Astrocyte of the cerebellum (primary cell): ENCODE measurements at places on chromosomes 3 and 15.

- no peak for DNase-seq
Observed at GRCh38 chr3:141330718-141331376, 37.5 kb upstream of the ZBTB38 start.

DNA sequence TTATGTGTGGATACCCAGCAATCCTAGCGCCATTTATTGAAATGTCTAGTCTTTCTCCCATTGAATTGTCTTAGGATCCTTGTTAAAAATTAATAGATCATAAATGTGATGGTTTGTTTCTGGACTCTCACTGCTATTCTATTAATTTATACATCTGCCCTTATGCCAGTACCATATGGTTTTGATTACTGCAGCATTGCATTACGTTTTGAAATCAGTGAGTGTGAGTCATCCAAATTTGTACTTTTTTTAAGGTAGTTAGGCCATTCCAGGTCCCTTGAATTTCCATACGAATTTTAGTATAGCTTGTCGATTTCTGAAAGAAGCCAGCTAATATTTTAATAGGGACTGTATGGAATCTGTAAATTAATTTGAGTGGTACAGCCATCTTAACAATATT lies 648.6 kb upstream of the ZNF385D start:
- DNase-seq: no peak

GRCh38 chr15:47184908-47185801 lies 532.1 kb upstream of the SEMA6D start:
- no peak for DNase-seq

- DNase-seq: no peak
Observed at GRCh38 chr3:56773986-56774385, 27.8 kb downstream of the ARHGEF3 start.

- DNase-seq: no peak
Observed at GRCh38 chr3:14680716-14681115, 5.8 kb downstream of the C3orf20 start.

DNA sequence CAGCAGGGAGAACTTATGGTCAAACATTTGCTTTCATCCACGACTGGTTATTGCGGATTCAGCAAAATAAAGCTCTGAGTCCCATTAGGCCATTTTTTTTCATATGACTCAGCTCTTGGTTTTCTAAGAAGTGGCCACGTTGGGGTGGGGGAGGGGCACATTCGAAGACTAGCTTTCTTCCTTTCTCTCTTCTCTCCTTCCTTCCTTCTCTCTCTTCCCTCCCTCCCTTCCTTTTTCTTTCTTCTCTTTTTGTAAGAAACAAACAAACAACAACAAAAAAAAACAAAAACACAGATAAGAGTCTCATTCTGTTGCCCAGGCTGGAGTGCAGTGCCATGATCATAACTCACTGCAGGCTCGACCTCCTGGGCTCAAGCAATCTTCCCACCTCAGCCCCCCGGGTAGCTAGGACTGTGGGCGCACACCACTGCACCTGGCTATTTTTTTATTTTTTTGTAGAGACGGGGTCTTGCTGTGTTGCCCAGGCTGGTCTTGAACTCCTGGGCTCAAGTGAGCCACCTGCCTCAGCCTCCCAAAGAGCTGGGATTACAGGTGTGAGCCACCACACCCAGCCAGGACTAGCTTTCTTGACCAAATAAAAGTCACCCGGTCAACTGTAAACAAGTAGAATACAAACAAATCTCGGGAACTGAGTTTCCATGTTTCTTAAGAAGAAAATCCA lies 41.6 kb downstream of the ABCC5 start:
- peak; percentile 16 for DNase-seq

DNA sequence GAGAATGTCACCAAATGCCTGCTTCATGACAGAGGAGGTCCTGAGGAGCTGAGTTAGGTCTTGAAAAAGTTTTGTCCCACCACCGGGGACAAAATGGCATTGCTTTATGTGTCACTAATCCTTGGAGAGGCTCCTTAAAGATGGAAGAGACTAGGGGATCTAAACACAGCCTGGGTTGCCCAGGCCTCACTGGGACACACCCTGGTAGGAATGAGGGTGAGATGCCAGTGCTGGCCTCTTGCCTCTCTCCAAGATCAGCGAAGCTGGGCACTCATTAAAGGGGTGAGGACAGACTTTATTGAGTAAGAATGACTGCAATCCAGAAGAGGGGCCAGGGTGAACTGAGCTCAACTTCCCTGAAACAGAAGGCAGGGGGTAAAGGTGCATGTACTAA lies 58.5 kb upstream of the KLF13 start:
- DNase-seq: no peak

- DNase-seq: no peak
Observed at GRCh38 chr3:169493521-169494141, 169.9 kb downstream of the MECOM start.

GRCh38 chr3:52388933-52389332 lies 56.0 kb downstream of the SEMA3G start:
- DNase-seq: no peak

- no peak for DNase-seq
Observed at GRCh38 chr15:92647467-92648163, 8.0 kb downstream of the FAM174B start.

DNA sequence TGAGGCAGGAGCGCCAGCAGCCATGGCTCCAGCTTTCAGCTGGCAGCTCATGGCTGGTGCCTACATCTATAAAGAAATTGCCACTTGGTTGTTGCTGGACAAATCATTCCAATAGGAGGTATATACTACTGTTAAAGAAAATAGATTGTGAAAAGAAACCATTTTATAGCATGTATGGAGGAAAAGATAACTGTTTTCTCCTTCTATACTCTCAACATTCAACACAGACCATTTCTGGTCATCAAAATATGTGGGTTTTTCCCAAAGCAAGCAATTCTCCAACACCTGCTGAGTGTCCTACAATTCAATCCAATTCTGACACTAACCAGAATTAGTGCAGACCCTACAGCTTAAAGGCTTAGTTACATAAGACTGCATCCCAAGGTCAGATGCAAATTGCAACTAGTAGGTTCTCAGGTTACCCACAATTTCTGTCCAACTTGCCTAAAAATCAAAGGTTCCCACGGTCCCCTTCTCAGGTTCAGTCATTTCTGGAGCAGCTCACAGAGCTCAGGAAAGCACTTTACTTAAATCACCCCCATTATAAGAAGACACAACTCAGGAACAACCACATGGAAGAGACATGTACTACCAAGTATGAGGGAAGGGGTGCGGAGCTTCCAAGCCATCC lies 42.4 kb upstream of the STRIT1 start:
- no peak for DNase-seq

- no peak for DNase-seq
Observed at GRCh38 chr3:136251511-136251910, 1.4 kb downstream of the PCCB start.

GRCh38 chr15:78320183-78320582 lies 20.0 kb upstream of the CRABP1 start:
- DNase-seq: no peak

DNA sequence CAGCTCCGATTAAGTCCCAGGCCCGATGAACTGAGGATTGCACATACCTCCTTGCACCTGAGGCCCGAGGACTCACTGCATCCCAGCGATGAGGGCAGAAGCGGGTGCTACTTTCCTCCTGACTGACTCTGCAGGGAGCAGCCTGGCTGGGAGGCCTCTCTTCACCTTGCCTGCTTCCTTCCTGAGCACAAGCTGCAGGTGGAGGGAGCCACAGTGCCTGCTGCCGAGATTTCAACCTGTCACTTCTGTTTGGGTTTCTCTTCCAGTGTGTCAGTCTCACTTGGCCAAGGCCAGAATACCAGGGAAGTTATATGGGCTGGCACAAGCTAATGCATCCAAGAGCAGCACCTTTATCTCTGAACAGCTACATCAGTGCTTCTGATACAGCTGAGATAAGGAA lies 185.4 kb downstream of the NTRK3 start:
- no peak for DNase-seq

DNA sequence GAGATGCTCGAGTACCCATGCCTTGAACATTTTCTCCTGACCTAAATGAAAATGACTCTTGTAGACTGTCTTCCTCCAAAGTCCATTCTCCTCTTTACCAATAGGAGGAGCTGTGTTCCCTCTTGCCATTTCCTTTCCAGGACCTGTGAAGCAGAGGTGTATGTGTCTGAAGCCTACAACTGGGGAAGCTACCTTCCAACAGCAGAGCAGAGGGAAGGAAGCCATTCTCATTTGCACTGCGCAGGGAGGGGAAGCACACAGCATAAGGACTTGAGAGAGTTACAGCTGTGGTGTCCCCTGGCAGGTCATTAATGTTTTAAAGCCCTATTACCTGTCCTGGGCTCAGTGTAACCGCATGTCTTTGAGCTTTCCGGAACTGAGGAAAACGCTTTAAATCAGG lies 38.7 kb downstream of the HSPBAP1 start:
- peak; percentile 23 for DNase-seq

- no peak for DNase-seq
Observed at GRCh38 chr3:16104156-16104555, 70.3 kb upstream of the GALNT15 start.

GRCh38 chr3:167507954-167508353 lies 34.1 kb upstream of the SERPINI2 start:
- DNase-seq: no peak

DNA sequence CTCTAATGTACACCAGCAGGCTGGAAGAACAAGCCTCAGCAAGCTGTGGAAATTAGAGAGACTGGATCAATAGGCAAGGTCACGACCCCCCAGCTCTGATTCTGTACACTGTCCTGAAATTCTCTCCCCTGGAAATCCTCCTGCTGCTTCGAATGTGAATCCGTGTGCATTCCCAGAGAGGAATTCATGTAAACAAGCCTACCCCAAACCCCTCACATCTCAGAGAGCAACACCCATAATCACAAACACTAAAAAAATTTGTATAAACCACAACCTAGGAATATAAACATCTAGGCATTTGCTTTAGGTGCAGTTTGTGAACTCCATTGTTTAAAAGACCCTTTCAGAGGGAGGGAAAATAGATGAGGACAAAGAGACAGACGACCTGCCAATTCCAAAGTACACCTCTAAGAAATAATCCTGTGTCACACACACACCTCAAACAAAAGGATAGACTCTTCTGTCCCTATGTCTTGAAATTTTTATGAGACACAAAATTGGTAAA lies 325.2 kb downstream of the WDR72 start:
- DNase-seq: no peak

DNA sequence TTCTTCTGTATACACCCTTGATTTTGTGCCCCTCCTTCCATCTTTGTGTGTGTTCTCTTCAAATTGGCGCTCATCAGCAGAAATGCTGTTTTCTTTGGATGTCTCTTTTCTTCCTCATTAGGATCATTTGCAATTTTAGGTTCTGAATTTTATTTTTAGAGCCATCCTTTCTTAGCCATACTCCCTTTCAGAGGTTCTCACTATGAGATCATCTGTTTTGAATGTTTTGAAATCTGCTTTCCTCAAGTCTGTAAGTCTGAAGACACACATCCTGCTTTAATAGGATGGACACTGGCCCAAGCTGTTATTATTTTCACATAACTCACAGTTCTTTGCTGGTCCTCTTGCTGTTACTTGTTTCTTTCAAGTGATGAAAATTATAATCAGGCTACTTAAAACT lies 124.8 kb downstream of the BDH1 start:
- no peak for DNase-seq

GRCh38 chr3:188272481-188273372 lies 118.8 kb downstream of the LPP start:
- no peak for DNase-seq

- no peak for DNase-seq
Observed at GRCh38 chr3:3851621-3852323, 52.5 kb downstream of the LRRN1 start.

GRCh38 chr15:38652998-38653397 lies 88.4 kb upstream of the RASGRP1 start:
- DNase-seq: no peak

DNA sequence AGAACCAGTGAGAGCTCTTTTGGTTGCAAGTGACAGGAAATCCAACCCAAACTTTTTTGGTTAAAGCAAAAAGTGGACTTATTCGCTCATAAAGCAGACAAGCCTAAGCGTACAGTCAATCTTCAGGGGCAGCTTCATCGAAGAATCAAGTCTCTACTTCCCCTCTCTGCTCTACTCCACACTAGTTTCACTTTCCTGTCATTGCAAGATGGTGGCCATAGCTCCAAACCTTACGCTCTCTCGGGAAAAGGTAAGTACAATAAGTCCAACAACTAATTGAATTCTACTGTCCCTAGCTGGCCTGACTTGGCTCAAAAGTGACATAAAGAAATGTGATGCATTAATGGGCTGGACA lies 24.9 kb upstream of the ZNF710 start:
- DNase-seq: no peak

- no peak for DNase-seq
Observed at GRCh38 chr15:71373917-71374316, 258.6 kb downstream of the THSD4 start.

GRCh38 chr3:48492461-48493202 lies 11.3 kb downstream of the SHISA5 start:
- no peak for DNase-seq

- no peak for DNase-seq
Observed at GRCh38 chr15:87135109-87135508, 1055.4 kb downstream of the AGBL1 start.

- DNase-seq: no peak
Observed at GRCh38 chr15:40486066-40486770, 15.4 kb downstream of the CHST14 start.

GRCh38 chr3:131502530-131503319 lies at the start of gene MRPL3:
TSS of gene MRPL3 (minus strand) at chr3:131502971. CDS start at chr3:131502821, 150 bp downstream.
- peak; percentile 79 for DNase-seq

- DNase-seq: no peak
Observed at GRCh38 chr15:62413786-62414185, 248.7 kb upstream of the C2CD4B start.

GRCh38 chr15:90839187-90840071 lies 29.0 kb upstream of the FURIN start:
- DNase-seq: peak; percentile 72

- peak; percentile 68 for DNase-seq
Observed at GRCh38 chr3:16548721-16549120, 35.2 kb upstream of the RFTN1 start.

- DNase-seq: no peak
Observed at GRCh38 chr3:33417066-33417673, 23.0 kb downstream of the UBP1 start.

GRCh38 chr3:51550080-51550819 lies 11.7 kb downstream of the RAD54L2 start:
- DNase-seq: no peak

DNA sequence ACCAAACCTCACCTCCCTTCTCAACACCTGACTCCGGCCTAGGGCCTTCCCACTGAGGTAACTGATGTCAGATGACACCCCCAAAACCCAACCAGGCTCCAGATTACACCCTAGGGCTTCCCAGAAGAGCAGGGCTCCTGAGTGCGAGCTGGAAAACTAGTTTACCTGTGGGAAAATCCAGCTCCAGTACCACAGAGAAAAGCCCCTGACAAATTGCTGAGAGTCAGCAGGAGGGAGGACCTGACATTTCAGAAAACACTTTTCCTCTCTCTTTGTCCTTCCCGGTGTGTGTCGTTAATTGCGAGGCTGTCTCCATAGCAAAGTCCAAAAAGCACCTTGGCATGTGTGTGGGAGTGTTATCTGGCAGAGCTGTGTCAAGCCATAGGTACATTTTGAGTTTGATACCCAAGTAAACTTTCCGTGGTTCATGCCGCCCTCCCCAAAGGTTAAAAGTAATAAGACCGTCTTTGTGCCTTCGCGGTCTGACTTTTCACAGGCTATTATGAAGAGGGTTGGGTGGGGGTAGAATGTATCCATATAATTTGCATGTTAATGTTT lies 79.8 kb upstream of the FNDC3B start:
- DNase-seq: no peak

GRCh38 chr15:77753281-77753873 lies 120.7 kb upstream of the LINGO1 start:
- DNase-seq: no peak

- DNase-seq: no peak
Observed at GRCh38 chr3:112685956-112686799, 45.2 kb upstream of the CCDC80 start.
